ENCODE measurements at places on chromosomes 11 and 22. TPM values are rescaled to one million over a fixed set of nuclear protein-coding genes. Genes with fewer than 3 reads are reported as not detected.

Gene PRDX5
- total RNA-seq = 392 TPM

Gene OR56A1
- not detected for total RNA-seq

Gene DAGLA
- total RNA-seq = under 0.01 TPM

Gene TRIM48
- total RNA-seq = not detected

Gene TRIM6
- 3.1 TPM for total RNA-seq

Gene PRDM11
- total RNA-seq = 6.2 TPM

Gene FXYD2
- total RNA-seq = 59.8 TPM

Gene OR52N1
- total RNA-seq = not detected

Gene GTF2H1
- total RNA-seq = 89.1 TPM

Gene ZNRD2
- 63.3 TPM for total RNA-seq

Gene RASGRP2
- total RNA-seq = 0.48 TPM

Gene TCN1
- total RNA-seq = 3.9 TPM

Gene SLC22A12
- not detected for total RNA-seq

Gene BDNF
- 1.4 TPM for total RNA-seq

Gene SULT4A1
- total RNA-seq = not detected

Gene SLC25A18
- total RNA-seq = not detected

Gene SNX32
- total RNA-seq = 0.43 TPM

Gene CCDC179
- total RNA-seq = not detected

Gene CRYBB2
- total RNA-seq = not detected

Gene SLC22A6
- not detected for total RNA-seq

Gene JAM3
- total RNA-seq = 0.64 TPM

Gene MPZL3
- total RNA-seq = 34.3 TPM

Gene RAB36
- total RNA-seq = 2.7 TPM

Gene SCN3B
- total RNA-seq = 0.24 TPM

Gene XKR3
- total RNA-seq = not detected

Gene PLEKHA7
- total RNA-seq = 2.3 TPM

Gene NCR3LG1
- total RNA-seq = 2.6 TPM

Gene ST14
- 100.0 TPM for total RNA-seq

Gene MUC15
- under 0.01 TPM for total RNA-seq

Gene OR4A16
- total RNA-seq = not detected

Gene MED17
- total RNA-seq = 32.8 TPM

Gene HOATZ
- total RNA-seq = not detected

Gene DRAP1
- total RNA-seq = 153 TPM

Gene ANO9
- total RNA-seq = 7.7 TPM
